ENCODE measurements at places on chromosomes 5 and 9.
A peak's percentile ranks its signal among the peaks of the same experiment; 100 is the strongest.

GRCh38 chr9:137482094-137482781 is 23.1 kb upstream of the NSMF start:
- no peak for DNase-seq

- DNase-seq: no peak
These were observed 21.7 kb upstream of the ADAM19 start for GRCh38 chr5:157597277-157597676.

GRCh38 chr5:14424011-14424685 is 157.4 kb upstream of the OTULINL start:
- no peak for DNase-seq

DNA sequence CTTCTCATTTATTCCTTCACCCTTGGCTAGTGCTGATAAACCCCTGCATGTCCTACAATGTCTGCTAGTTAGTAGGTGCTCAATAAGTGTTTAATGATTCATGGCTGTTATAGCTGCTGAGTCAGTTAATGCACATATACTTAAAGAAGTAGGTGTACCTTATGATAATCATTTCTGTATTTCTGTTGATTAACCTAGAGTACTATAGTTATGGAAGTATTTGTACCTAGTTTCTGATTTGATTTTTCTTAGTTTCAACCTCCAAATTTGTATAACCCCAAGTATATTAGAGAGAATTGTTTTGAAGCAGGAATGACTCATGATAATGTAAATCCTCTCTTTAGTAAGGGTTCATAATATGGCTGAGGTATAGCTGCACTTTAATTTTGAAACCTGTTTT is 8.9 kb downstream of the SMAD5 start:
- no peak for DNase-seq

DNA sequence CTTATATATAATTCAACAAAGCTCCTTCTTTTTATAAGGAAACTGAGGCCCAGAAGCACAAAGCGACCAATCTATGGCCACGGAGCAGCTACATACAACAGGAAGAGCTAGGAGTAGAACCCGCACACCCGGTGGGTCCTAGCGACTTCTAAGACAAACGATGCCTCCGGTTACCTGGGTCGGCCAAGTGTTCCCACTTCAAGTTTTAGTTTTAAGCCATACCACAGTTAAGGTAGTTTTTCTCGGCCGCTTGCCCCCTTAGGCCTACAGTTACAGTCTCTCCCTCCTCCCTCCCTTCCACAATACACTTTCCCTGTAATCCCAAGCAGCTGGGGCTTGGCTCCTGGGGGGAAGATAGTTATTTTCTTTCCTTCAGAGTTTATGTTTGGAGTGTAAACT is 533 bp downstream of the SREK1IP1 start:
- DNase-seq: peak; percentile 13

GRCh38 chr5:145619806-145620310 is 215.3 kb downstream of the PRELID2 start:
- DNase-seq: no peak

- no peak for DNase-seq
These were observed 695.1 kb downstream of the NR2F1-AS1 start for GRCh38 chr5:92885950-92886349.

DNA sequence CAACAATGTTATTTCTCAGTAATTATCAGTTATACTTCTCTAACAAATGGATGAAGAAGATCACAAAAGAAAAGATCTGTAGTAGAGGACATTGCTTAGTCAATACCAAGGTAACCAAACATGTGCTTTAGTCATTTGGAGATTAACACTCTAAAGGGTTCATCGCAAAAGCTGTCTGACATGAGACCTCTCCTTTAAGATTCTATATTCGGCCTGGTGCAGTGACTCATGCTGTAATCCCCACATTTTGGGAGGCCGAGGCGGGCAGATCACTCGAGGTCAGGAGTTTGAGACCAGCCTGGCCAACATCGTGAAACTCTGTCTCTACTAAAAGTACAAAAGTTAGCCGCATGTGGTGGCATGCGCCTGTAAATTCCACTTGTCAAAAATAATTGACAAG is 18.3 kb upstream of the CKMT2 start:
- DNase-seq: no peak

DNA sequence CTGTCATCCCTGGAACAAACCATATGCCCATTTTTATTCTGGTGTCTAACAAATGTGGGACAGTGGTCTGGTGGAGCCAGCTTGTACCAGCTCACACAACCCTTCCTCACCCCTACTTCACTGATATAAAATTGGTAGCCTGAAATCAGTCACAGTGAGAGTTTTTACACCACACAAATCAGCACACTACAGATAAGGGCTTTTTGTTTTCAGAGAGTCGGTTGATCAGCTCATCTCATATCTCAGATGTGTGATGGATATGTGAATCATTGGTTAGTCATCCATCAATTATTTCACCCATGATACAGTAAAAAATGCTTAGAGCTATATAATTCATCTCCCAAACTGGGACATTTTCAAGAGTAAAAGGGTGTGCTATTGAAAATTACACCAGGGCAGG is 529.2 kb downstream of the EBF1 start:
- DNase-seq: no peak

DNA sequence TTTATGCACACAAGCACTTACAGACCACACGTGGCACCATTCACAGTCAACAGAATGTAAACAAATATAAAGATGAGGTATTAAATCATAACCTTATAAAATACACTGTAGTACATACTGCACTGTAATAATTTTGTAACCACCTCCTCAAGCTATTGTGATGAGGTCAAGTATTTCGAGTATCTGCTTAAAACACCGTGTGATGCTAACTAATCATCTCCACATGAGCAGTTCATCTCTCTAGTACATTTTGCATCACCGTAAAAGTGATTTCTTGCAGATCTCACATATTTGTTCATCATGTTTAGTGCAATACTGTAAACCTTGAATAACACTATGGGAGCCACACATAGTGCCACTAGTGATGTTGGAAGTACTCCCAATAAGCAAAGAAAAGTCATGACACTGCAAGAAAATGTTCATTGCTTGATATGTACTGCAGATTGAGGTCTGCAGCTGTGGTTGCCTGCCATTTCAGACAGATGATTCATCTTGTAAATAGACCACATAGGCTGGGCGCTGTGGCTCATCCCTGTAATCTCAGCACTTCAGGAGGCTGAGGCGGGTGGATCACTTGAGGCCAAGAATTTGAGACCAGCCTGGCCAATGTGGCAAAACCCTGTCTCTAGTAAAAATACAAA is 44.3 kb downstream of the FOXB2 start:
- DNase-seq: no peak

GRCh38 chr5:180159756-180160155 is 49.3 kb downstream of the RASGEF1C start:
- DNase-seq: no peak

DNA sequence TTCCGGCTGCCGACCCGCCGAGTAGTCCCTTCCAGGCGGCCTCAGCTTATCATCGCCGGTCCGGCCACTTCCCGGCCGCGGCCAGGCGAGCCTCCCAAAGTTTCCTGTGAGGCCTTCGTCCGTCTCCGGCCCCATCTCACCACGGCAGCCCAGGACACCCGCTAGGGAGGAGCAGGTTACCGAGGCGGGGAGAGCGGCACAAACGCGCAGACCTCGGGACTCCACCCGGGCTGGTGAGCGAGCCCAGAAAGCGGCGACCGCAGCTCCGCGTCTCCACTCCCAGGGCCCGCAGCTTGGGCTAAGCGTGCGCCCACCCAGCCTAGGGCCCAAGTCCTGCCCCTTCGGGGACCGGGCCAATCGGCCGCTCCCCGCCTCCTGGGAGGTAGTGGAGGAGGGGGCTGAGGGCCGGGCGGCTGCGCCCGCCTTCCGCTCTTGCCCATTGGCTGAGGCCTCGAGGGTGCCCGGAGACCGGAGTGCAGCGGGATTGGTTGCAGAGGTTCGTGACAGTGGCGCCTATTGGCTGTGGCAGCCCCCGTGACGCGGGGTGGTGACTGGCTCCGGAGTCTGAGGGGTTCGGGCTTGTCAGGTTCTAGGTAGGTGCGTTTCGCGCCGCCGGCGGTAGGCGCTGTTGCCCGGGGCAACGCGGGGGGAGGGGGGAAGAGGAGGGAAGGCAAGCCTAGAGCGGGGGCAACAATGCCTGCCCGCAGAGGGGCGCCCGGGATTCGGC is 867 bp downstream of the FER start:
- DNase-seq: peak; percentile 88

- no peak for DNase-seq
These were observed 2.5 kb upstream of the TCF7 start for GRCh38 chr5:134111741-134112647.

DNA sequence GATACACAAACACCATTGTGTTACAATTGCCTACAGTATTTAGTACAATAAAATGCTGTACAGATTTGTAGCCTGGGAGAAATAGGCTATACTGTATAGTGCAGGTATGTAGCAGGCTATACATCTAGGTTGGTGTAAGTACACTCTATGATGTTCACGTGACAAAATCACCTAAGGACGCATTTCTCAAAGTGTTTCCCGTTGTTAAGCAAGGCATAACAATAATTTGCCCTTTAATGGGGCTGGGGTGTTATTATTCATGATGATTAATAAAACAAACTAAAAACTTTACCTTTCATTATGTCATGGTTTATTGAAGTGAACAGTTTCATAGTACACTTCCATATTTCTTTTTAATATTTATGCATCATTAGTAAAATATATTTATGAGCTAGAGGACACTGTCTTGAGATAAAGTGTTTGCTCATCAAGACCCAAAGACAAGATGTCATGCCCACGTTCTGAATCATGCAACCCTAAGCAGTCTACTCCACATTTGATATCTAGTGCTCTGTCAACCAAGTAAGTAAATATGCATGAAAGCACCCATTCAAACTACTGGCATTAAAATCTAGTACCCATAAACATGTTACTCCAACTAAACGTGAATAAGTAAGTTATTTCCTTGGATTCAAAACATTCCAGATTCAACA is 220.5 kb downstream of the NR2F1-AS1 start:
- no peak for DNase-seq

DNA sequence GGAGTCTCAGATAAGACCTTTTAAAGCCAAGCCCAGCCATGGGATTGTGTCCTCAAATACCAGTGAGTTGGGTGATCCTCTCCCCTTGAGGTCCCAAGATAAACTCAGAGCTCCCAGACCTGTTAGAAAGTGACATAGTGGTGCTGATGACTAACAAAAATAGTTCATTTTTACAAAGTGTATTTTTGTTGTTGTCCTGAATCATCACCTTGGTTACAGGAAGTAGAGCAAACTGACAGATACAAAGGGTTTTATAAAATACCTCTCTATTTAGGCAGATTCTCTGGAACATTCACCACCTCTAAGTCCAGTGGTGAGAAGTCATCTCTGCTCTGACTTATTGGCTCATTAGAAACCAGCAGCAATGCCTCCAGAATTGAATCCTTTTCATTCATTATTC is 259.3 kb downstream of the CEMIP2 start:
- DNase-seq: no peak

DNA sequence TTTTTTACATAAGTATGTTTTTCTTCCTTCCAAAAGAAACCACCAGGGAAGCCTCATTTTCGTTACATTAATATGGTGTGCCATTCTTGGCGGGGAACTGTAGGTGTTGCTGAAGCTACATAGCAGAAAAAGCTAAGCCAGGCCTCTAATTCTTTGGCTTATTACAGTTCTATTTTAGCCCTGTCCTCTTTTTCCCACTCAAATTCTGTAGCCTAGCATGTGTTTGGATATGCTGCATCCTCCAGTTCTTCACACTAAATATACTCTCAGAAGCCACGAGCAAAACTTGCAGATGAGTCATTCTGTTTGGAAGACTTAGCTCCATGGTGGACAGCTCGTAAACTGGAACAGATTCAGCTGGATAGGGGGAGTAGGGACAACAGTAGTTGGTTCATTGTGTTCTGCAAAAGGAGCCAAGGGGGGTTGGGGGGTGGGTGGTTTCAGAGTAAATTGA is 369.4 kb downstream of the TMEM161B start:
- DNase-seq: peak; percentile 74

DNA sequence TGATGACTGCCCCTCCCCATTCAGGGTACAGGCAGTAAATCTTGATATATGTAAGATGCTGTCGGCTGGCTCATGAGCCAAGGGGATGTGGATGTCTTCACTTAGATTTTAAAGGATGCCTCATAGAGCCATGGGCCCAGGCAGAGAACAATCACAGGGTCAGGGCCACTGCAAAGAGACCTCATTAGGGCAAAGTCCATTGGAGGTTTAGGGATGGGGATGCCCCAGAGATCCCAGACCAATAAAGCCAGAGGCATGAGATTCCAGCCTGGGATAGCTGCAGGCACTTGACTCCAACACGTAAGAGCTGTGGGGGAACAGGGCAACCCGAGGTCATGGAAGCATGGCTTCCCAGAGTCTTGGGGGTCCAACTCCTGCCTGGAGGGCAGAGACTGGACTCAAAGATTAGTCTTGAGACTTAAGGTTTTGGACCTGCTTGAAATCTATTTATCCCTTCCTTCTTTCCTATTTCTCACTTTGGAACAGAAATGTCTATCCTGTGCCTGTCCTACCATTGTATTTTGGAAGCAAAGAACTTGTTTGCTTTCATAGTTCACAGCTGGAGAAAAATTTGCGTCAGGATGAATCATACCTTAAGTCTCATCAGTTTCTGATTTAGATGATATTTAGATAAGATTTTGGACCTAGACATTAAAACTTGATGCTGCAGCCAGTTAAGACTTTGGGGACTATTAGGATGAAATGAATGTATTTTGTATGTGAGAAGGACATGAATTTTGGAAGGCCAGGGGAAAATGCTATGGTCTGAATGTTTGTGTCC is 101.3 kb upstream of the ADRA1B start:
- no peak for DNase-seq

DNA sequence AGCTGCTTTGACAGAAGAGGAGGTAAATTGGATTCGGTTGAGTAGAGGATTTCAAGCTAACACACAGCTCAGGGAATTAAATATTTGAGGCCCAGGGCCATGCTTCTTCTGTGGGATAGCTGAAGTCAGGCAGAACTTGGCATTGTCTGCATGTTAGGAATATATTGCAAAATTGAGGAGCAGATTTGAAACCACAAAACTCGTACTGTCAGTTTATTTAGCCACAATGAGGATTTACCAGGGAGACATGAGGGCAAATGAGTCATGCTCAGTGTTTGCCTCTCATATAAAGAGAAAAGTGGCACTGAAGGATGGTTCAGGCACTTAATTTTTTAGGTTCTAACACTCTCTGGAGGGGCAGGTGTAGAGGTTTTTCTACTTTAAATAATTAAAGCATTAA is 83.0 kb upstream of the PRLR start:
- DNase-seq: no peak

- peak; percentile 4 for DNase-seq
These were observed 26.7 kb upstream of the CAMK4 start for GRCh38 chr5:111197523-111197922.

GRCh38 chr9:115657695-115658094 is 495.9 kb upstream of the PAPPA start:
- no peak for DNase-seq
